ENCODE measurements at places on chromosomes 5 and 9. TPM values are rescaled to one million over a fixed set of nuclear protein-coding genes. Genes with fewer than 3 reads are reported as not detected.

DNA sequence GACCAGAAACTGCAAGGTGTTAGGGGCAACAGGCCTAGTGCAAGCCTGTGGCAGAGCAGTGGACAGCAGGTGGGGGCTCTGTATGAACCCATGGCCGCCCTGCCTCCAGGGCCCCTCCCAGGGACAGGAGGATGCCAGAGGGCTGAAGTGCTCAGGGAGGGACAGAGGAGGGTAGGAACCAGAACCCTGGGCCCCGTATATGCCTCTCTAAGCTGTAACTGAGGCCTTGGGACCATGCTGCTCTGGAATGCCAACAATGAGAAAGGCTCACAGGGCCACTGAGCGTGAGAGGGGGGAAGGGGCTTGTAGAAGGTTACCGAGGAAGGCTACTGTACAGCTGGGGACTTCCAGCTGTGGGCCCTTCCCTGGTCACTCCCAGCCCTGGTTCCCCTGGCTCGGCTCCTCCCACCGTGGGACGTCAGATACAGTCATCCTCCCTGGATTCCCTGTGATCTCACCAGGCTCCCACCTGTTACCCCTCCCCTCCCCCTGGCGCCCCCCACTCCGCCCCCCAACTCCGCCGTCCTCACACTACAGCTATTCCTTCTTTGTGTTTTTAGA lies 21.1 kb downstream of the AQP7 start:
- no peak for DNase-seq

GRCh38 chr5:111997711-111998110 lies 240.7 kb upstream of the NREP start:
- peak; percentile 98 for DNase-seq

DNA sequence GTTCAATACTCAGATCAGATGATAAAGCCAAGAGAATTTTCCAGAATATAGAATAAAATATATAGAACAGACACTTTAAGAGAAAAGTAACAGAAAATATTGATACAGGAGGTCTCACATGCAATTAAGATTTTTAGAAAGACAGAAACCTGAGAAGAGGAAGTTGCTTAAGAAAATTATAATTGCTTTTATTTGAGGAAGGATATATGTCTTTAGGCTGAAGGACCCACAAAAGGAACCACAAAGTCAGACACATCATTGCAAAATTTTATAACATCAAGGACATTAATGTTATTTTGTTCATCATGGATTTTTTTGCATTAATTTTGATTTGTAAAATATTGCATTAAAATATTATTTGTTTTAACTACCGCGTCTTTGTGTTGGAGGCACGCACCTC lies 141.5 kb downstream of the FSTL4 start:
- no peak for DNase-seq

DNA sequence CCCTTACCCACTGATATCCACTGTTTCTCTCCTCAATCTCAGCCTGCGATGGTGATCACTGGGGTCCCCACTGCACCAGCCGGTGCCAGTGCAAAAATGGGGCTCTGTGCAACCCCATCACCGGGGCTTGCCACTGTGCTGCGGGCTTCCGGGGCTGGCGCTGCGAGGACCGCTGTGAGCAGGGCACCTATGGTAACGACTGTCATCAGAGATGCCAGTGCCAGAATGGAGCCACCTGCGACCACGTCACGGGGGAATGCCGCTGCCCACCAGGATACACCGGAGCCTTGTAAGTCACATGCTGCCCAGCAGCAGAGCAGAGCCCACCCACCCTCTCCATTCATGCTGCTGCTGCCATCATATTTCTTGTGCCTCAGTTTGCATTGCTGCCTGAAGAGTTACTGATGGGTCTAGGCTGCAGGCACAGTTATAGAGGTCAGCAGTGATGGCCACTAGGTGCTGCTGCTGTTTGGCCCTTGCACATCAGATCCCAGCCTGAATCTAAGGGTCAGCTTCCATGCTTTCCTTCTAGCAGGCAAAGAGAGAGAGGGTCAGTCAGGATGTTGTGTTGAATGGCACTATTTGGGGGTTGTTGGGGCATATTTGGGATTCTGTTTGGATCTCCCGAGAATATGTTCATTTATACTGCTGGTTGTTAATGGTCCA lies 106.0 kb downstream of the MEGF10 start:
- no peak for DNase-seq

GRCh38 chr5:134451936-134452505 lies 40.3 kb upstream of the CDKN2AIPNL start:
- peak; percentile 67 for DNase-seq

DNA sequence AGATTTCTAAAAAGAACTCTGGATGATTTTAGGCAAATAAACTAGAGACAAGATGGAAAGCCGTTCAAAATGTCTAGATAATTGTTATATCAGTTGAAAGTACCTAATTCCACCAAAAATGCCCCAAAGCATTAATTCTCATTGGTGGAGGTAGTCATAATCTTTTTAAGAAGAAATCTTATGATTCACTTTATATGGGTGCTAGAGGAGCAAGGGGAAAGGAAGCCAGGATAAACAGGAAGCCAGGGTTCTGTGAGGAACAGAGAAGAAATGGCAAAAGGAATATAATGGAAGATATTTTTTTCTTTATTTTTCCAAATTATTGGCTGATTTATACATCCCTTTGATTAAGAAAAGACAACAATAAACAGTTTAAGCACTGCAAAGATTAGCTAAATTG lies 7.8 kb downstream of the YIPF5 start:
- no peak for DNase-seq

DNA sequence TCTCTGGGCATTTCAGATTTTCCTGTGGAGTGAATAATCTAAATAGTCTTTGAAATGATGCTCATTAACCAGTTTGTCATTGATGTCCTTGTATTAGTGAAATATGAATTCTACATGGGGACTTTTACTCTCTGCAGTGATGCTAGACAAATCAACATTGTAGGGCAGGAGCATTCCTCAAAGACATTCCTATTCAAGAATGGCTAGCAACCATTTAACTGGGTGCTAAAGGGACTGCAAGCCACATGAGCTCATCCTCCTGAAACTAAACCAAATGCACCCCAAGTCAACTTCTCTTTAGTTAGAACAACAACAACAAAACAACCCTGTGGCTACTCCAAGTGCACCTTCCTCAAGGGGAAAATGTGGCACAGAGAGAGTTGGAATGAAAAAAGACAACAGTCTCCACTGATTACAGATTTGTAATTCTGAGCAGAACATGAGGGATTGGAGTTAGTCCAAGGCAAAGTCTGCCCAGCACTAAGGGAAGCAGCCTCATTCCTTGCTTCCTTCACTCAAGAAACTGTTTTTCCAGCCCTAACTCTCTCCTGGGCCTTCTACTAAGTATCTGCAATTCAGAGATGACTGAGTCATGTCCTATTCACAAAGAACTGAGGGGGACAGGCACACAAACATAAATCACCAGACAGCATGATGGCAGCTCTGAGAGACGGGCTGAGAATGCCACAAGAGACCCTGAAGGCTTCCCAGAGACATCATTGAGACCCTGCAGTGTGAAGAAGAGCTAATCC lies 82.0 kb upstream of the WWC1 start:
- DNase-seq: no peak

DNA sequence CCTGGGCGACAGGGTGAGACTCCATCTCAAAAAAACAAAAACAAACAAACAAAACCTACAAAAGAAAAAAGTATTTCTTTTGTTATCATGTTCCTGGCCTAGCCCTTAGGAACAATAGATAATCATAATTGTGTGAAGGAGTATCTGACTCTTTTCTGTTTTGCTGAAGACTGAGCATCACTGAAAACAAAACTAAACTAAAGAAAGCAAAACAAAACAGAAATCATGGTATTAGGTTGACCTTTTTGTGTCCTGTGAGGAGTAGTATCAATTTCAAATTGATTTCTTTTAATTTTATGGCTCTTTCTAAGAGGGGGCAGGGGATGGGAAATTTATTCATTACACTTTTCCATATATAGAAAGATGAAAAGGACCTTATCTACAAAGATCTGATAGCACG lies 246.0 kb downstream of the YTHDC2 start:
- no peak for DNase-seq

- DNase-seq: no peak
These were observed 461.9 kb downstream of the EFNA5 start for GRCh38 chr5:107208867-107209266.

Gene FCN2
- not detected for total RNA-seq

Gene ITGA2
- 78.7 TPM for total RNA-seq

Gene LIFR
- total RNA-seq: 0.65 TPM

Gene CCL21
- total RNA-seq: not detected

Gene IL3
- total RNA-seq: not detected

Gene MEGF10
- not detected for total RNA-seq

Gene FOXD4L6
- total RNA-seq: not detected

Data from foreskin keratinocyte (primary cell).